ENCODE measurements at places on chromosomes 4 and X.

DNA sequence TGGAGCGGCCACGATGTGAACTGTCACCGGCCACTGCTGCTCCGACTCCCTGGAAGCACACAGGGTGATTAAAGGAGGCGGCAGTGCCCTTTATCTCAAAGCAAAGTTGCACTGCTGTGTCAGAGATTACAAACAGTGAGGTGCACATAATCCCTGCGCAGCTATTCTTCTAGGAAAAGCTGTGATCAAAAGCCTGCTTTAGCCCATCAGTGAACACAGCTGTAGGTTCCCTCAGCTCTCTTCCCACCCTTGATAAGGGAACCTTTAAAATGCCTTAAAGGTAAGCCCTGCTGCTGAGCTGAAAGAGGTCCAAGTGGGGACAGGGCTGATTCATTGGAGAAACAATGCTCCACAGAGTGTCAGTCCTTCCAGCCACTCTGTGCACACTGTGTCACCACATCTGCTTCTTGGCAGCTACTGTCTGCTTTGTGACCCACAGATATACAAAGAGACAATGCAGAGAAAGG lies 127.6 kb downstream of the EIF4E start:
- DNase-seq = no peak

GRCh38 chr4:168410681-168411080 lies 69.6 kb downstream of the DDX60L start:
- DNase-seq = no peak

DNA sequence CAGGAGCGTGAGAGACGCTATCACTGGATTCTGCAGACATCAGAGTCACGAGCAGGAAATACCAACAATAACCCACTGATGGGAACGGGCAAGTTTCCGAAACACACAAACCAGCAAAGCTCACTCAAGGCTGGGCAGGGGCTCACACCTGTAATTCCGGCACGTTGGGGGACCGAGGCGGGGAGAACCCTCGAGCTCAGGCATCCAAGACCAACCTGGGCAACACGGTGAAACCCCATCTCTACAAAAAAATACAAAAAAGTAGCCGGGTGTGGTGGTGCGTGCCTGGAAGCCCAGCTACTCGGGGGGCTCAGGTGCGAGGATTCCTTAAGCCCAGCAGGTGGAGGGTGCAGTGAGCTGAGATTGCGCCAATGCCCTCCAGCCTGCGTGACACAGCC lies 17.2 kb upstream of the GTPBP6 start:
- no peak for DNase-seq

GRCh38 chr4:3237712-3238560 lies 11.0 kb upstream of the MSANTD1 start:
- no peak for DNase-seq

DNA sequence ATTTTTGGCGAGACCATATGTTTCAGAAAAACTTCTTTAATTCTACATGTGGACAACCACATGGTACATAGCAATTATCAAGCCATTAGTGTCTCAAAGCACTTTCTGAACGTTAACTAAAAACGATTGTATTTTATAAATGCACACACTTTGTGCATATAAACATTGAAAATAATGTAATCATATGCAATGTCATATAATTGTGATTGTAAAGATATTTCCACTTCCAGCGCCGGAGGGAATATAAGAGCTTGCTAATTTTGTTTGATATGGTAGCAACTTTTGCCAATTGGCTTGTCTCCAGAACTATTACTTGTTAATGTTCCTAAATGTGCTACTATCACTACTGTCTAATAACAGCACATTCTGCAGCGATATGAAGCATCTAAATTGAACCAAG lies 162.3 kb upstream of the SMIM31 start:
- no peak for DNase-seq

DNA sequence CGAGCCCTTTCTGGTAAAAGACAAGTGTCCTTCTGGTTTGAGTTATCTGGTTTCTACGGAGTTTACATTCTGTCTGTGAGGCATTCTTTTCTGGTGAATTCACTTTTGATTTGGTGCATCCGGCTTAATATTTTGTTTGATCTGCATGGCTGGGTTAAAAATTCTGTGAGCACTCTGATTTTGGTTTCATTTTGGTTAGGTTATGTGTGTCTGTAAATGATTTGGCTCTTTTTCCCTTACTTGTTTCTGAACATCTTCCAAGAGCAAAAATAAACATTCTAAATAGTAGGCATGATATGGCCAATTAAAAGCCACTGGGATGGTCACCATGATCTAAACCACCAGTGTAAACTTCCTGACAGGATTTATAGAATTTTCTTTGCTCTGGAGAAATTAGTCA lies 85.7 kb upstream of the PTPN13 start:
- no peak for DNase-seq

- no peak for DNase-seq
Measured at GRCh38 chr4:2194496-2194895, 47.4 kb downstream of the HAUS3 start.

GRCh38 chr4:29046781-29047180 lies 1673.4 kb upstream of the PCDH7 start:
- no peak for DNase-seq

DNA sequence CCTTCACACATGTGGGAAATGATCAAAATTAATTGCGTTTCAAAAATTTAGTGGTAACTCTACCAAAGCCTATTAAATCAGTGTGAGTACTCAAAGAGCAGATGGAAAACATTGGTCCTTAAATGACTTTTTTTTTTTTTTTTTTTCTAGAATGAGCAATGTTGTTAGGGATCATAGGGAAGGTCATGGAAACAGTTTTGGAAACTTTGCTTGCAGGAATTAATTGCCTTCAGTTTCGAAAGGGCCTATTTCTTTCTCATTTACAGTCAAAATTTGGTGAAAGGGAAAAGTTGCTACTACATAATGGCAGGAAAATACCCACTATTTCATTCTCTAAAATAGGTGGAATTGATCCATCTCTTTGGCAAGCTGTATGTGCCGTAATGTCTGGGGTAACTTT lies 160.9 kb downstream of the RTL9 start:
- no peak for DNase-seq

DNA sequence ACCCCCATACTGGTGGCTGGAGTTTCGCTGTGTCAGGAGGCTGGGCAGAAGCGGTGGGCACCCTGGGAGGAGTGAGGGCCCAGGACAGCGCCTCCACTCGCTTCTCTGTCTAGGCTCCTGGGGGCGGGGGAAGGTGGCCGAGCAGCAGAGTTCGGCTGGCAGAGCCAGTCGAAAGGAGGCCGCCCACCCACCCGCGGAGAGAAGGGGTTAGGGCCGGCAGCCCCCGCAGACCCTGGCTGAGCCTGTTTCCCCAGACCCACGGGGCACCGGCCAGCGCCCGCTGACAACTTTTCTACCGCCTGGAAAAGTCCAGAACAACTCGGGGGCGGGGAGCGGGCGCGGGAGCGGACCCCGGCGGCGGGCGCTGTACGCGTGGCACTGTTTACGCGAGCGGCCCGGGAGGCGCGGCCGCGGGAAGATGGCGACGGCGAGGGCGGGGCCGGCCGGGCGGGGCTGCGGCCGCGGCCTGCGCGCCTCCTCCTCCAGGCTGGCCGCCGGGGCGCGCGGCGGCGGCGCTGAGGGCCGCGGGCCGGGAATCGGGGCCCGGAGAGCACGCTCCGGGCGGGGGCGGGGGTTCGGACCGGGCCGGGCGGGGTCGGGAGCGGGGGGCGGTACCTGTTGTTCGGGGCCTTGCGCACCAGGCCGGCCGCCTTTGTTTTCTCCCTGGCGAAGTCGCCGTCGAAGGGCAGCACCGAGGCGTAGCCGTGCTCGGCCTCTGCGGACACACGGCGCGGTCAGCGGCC lies 628 bp downstream of the MXD4 start:
- DNase-seq = peak; percentile 79

DNA sequence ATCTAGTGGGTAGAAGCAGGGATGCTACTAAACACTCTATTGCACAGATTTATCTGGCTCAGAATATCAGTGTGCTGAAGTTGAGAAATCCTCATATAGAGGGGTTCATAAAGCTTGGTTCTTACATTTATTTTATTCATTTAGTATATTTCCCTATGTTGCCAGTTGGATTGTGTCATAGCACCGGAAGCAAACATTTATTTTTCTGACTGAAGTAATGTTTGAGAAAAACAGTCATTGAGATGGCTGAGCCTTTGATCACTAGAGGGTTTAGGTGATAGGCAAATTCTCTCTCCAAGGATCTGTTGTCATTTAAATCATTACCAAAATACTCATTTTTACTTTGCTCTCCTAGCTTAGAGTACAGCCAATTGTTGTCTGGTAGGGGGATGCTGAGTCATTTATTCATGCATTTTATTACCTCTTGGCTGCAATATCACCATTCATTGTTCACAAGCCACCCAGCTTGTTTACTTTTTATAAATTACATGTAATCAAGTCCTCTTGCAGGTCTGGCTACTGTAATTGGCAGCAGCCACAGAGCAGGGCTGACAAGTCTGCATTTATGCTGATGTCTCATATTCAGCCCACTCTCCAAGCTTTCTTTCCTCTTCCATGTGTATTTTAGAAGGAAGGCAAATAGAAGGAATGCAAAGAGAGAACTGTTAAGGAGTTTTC lies 15.2 kb downstream of the GAB1 start:
- no peak for DNase-seq

- no peak for DNase-seq
Measured at GRCh38 chrX:119999087-119999634, 55.6 kb upstream of the NKAP start.

DNA sequence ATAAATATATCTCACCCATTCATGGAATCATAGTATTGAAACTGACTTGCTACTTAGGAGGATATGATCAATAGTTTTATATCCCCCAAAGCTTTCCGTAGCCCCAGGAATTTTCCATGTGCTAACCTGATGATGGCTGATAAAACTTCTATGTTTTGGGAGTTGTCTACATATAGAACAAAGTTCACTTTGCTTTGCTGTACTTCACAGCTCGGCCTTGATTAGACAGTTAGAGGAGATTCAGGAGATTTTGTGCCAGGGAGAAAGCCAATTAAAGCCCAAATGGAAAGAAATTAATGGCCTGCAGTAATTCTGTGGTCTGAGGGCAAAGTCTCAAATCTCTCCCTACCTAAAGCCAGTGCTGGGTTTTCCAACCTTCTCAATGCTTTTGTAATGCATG lies 114.9 kb upstream of the SLC34A2 start:
- DNase-seq = no peak

DNA sequence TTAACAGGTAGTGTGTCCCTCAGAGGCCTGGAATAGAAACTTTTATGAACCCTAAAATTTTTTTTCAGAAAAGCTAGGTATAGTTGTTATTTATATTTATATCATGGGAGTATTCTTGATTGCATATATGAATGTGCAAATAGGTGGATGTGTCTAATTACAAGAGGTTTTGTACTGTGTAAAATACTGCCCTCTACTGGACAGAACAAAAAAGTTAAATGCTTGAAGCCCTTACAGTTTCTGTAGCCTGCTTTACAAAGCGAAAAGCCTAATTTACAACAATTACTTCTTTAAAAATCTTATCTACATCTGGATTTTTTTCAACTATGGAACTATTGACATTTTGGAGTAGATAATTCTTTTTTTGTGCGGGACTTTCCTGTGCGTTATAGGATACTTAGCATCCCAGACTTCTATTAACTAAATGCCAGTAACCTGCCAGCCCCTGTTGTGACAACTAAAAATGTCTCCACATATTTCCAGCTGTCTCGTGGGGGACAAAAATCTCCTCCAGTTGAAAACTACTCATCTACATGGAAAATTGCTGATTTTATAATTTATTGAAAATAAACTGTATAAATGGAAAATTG lies 35.1 kb downstream of the ENPEP start:
- no peak for DNase-seq
